ENCODE measurements at places on chromosomes 4 and X.

- no peak for DNase-seq
These were observed 56.2 kb upstream of the PJA1 start for GRCh38 chrX:69221239-69222102.

GRCh38 chrX:85499400-85499799, 119.9 kb upstream of the POF1B start:
- no peak for DNase-seq

DNA sequence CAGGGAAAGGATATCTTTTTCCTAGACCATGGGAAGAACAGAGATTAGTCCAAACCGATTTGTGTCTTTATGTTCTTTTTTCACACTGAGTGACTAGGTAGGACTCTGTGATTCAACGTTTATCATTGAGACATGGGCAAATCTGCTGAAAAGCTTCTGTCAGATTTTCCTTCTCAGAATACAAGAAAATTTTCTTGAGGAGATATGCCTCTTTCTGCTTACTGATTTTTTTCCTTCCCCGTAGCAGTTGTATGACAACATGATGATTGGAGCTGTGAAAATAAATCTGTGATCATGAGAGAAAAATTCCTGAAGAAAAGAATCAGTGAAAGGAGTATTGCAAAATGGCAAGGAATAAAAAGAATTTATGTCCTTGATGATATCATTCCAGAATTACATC, 130.6 kb upstream of the FAT4 start:
- no peak for DNase-seq

GRCh38 chr4:169174247-169174646, 96.5 kb downstream of the SH3RF1 start:
- DNase-seq: no peak

GRCh38 chr4:112951362-112952312, 97.8 kb upstream of the ANK2 start:
- DNase-seq: no peak
